ENCODE measurements at places on chromosomes 13 and 19.

GRCh38 chr13:104984296-104984818 lies 1551.1 kb downstream of the EFNB2 start:
- DNase-seq = no peak

- peak; percentile 50 for DNase-seq
Observed at GRCh38 chr19:36772311-36773222, at the start of gene ZNF850. Gene ZNF850, minus strand, starts transcription at chr19:36772807. Its CDS starts 10,201 bp downstream, at chr19:36762606.

DNA sequence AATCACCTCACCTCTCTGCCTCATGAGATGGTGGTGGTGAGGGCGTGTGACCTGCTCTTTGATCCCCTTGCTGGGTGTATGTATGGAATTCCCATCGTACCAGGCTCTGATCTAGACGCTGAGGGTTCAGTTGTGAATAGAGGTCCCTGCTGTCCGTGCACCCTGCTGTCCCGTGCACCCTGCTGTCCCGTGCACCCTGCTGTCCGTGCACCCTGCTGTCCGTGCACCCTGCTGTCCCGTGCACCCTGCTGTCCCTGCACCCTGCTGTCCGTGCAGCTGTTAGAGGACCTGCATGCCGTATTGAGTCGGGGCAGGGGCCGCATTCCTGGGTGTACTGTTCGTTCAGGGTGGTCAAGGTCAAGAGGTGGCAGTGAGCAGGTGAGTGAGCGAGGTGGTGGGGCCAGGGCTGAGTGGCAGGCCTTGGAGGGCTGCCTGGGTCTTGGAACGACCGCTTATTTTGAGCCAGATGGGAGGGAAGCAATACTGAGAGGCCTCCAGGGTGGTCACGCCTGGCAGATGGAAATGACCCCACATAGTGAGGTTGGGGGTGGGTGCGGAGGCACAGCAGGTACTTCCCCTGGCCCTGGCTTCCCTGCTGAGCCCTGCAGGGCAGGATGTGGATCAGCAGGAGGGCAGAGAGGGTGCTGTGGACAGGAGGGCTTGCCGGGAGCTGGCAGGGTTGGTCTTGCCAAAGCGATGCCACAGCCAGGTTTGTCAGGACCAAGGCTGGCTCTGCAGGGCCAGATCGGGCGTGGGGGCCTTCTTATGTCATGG lies 4.6 kb upstream of the EPN1 start:
- no peak for DNase-seq

DNA sequence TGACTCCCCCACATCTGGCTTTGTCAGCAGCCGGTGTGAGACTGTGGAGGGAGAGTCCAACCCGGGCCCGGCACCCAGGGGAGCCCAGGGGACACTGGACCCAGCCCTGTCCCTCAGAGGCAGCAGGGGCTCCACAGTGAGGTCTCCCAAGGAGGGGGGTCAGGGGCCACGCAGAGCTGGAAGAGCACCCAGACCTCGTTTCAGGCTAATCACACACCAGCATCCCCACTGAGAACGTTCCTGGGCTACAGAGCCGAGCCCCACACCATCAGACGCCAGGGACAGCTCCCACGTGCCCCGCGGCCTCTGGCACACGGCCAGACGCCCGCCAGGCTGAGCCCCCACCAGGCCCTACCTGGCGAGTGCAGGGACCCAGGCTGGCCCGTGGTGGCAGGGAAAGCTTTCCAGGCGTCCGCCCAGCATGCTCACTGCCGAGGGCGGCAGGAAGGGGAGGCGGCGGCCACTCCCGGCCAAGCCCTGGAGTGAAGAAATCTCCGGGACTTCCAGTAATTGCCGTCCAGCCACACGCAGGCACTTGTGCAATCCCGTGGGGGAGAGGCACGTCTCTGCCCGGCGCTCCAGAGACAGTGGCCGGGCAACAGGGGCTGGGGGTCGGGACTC lies 19.2 kb downstream of the SBNO2 start:
- DNase-seq = peak; percentile 48

GRCh38 chr19:1407528-1408299 lies at the start of gene DAZAP1:
Gene DAZAP1, plus strand, starts transcription at chr19:1407586. Its CDS starts 188 bp downstream, at chr19:1407774.
- DNase-seq = no peak

DNA sequence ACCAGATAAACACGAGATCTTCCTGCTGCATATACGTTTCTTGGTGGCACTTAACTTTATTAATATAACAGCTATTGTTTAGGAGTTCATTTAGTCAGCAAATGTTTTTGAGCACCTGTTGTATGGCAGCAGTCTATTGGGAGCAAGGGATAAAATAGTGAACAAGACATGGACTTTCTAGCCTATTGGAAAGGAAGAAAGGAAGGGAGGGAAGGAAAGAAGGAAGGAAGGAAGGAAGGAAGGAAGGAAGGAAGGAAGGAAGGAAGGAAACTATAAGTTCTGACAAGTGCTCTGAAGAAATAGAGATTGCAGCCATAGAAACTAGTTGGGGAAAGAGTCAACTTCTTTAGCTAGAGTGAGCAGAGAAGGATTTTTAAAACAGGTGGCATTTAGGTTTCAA lies 149.1 kb upstream of the STARD13 start:
- no peak for DNase-seq

- DNase-seq = no peak
Observed at GRCh38 chr13:101149735-101150384, 266.4 kb downstream of the NALCN start.

GRCh38 chr13:99282264-99283231 lies 24.4 kb upstream of the GPR18 start:
- no peak for DNase-seq

DNA sequence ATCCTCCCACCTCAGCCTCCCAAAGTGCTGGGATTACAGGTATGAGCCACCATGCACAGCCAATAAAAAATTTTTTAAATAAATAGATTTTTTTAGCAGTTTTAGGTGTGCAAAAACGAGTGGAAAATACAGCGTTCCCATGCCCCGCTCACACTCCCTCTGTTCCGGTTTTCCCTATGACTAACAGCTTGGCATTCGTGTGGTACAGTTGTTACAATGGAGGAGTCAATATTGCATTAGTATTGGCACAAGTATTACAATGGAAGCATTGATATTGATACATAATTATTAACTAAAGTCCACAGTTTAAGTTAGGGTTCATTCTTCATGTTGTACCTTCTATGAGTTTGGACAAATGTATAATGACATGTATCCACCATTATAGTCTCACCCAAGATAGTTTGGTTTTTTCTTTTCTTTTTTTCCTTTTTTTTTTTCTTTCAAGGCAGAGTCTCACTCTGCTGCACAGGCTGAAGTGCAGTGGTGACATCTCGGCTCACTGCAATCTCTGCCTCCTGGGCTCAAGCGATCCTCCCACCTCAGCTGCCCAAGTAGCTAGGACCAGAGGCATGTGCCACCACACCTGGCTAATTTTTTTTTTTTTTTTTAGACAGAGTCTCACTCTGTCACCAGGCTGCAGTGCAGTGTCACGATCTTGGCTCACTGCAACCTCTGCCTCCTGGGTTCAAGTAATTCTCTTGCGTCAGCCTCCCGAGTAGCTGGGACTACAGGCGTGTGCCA lies 15.4 kb upstream of the RAB20 start:
- no peak for DNase-seq

DNA sequence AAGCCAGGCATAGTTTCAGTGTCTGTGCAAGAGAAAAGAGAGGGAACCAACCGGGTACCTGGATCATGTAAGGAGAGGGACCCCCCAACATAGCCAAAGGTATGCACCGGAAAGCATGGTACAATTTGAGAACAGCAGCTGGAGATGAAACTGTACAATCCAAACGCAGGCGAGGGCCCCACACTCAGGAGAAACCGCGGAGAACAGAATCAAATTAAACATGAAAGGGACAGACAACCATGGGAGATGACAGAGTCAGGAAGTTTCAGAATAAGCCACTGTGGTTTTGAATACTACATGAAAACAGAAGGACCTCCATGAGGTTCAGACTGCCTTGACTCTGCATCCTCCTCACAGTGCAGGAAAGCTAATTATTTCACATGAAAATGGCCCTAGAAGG lies 62.9 kb upstream of the SPATA13 start:
- no peak for DNase-seq

DNA sequence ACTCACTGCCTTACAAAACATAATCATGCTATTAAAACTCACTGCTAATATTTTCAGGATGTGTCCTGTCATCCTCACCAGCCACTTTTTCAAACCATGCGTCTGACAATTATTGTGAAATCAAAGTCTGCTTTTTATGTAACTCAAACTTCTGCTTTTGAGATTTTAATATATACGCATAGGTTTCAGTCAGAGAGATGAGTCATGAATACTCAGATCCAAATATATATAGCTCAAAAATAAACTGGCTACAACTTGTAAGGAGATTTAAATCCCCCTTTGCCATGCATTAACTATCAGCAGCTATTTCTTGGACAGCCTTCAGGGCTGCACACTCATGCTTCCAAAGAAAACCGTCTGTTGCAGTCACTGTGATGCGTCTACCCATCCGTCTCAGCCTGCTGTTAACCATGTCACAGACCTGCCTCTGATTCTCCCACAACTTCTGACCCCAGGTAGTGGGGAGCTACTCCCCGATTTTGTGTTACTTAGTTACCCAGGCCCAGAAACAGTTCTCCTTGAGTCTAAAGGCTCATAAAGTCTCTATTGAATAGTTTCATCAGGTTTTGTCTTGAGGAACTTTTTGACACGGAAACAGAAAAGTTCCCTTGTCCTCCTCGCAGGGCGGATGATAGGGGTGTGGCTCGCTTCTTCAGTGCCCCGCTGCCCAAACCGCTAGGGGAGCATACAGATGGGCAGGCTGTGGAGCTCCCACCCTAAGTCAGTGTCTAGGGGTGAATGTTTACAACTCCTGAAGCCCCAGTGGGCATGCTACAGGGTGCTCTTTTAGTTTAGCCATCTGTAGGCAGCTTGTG lies 33.8 kb upstream of the SGCG start:
- DNase-seq = no peak

DNA sequence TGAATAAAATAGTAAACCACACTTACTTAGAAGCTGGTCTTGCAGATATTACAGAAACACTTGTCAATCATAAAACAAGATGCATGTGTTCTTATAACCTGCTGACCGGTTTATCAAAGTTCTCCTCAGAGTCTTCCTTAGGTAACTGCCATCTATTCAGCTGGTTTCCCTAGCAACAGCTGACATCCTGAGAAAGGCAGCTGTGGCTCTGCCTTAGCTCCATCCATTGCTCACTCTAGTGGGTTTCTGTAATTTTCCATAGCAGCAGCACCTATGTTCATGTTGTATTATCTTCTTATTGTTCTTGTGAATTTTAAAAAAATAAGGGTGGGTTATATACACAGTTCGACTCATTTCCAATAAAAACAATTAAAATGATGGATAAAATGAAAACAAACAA lies 87.8 kb downstream of the RAP2A start:
- no peak for DNase-seq

- no peak for DNase-seq
Observed at GRCh38 chr13:97758317-97758716, 195.2 kb upstream of the IPO5 start.

GRCh38 chr13:26051657-26052311 lies at the start of gene SHISA2:
Gene SHISA2, minus strand, starts transcription at chr13:26052016. Its CDS starts 1,041 bp downstream, at chr13:26050975.
- DNase-seq = no peak

DNA sequence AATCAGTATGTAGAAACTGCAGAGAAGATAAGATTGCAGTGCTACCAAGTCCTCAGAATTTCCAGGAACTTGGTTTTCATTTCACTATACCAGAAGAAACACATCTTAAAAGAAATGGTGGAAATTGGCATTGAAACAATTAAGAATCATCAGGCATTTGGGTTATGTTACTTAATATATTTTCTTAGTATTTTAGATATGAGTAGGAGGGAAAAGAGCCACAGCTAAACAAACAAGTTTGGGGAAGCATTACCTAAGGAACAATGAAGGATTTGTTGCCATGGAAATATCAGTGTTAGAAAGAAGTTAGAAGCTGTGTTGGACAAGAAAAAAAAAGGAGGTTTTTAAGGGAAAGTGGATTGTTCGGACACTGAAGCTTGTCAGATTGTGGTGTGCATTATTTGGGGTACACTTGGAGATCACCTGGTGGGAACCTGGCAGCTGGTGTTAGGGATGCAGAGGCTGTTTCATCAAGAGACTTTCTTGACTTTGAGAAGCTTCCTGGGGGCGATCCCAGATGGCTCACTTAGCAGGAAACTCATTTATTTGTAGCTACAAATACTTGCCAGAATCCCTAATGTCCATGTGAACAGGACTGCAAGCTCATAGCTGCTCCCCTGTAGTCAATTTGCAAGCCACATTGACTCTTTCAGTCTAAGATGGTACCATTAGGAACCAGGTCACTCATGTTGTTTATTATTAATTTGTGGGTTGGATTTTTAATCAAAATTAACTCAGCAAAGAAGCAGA lies 246.7 kb downstream of the RFC3 start:
- DNase-seq = no peak

GRCh38 chr19:41792513-41793413 lies 3.6 kb upstream of the CEACAM3 start:
- DNase-seq = no peak

DNA sequence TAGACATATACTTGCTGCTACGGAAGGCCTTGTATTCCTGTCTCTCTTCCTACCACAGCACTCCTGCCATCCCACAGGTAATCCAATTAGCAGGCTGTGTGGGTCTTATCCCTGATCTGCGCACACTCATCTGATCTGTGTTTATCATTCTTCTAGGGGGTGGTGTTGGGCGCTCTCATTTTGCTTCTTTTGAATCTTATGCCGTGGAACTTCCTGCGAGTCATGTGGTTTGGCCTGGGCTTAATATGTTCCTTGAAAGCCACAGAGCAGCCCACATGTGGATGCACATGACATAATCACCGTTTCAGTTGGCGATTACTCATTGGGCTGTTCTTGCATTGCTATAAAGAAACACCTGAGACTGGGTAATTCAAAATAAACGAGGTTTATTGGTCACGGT lies 7.5 kb downstream of the RASA3 start:
- peak; percentile 56 for DNase-seq

GRCh38 chr13:46113596-46113995 lies 8.8 kb upstream of the CPB2 start:
- DNase-seq = no peak

DNA sequence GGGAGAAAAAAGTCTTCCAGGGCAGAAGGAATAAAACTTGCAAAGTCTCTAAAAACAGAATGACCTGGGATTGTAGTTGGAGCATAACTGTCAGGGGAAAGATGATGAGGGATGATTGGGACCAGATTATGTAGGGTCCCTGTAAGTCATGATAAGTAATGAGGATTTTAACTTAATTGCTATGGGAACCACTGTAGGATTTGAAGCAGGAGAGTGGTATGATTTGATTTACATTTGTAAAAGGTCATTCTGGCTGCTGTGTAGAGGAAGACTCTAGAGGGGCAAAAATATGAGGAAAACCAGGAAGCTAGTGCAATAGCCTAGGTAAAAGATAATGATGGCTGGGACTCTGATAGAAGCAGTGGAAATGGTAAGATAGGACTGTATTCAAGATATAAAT lies 900.2 kb downstream of the DIAPH3 start:
- no peak for DNase-seq
